CD4-positive, alpha-beta T cell (primary cell): ENCODE measurements at places on chromosomes 5 and 9. TPM values are rescaled to one million over a fixed set of nuclear protein-coding genes. Genes with fewer than 3 reads are reported as not detected.

- no peak for DNase-seq
These were observed 142.9 kb downstream of the DMAC1 start for GRCh38 chr9:7656636-7657035.

GRCh38 chr5:173790177-173790719 is 97.9 kb upstream of the CPEB4 start:
- DNase-seq: no peak

- no peak for DNase-seq
These were observed 24.2 kb upstream of the ANKRD18A start for GRCh38 chr9:38644601-38645000.

The PROB1 gene
- total RNA-seq: 0.41 TPM

The PGM5 gene
- not detected for total RNA-seq
